ENCODE measurements at places on chromosomes 1 and 21.

- DNase-seq, result peak; percentile 15
Measured at GRCh38 chr1:198258491-198258890, 101.7 kb downstream of the NEK7 start.

- DNase-seq, result no peak
Measured at GRCh38 chr1:211349741-211350140, 23.1 kb downstream of the TRAF5 start.

GRCh38 chr1:97174039-97174704 lies 452.6 kb downstream of the PTBP2 start:
- DNase-seq, result no peak

GRCh38 chr1:233479110-233479890 lies 134.6 kb upstream of the KCNK1 start:
- DNase-seq, result no peak

GRCh38 chr1:19445417-19446342 lies 39.7 kb downstream of the CAPZB start:
- no peak for DNase-seq

GRCh38 chr1:47611992-47612391 lies 174.1 kb downstream of the FOXD2 start:
- no peak for DNase-seq

DNA sequence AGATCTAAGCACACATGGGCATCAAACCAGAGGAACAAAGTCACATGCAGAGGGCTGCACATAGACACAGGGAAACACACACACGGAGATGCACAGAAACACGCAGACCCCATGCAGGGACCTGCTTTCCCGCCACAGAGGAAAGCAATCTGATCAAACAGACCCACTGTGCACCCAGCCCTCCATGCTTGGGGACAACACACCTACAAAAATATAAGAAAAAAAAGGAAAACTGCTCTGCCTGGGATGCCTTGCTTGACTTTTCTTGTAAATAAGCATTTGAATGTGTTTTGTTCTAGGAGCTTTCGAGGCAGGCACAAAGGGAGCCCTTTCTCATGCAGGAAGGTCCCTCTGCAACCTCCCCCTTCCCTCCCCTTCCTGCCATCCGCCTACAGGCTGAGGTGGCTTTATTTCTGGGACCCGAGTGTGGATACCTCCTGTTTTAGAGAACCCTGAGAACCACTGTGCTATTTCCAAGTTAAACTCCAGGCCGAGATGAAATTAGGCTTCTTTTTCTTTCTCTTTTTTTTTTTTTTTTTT lies 3.5 kb upstream of the ICMT start:
- no peak for DNase-seq

DNA sequence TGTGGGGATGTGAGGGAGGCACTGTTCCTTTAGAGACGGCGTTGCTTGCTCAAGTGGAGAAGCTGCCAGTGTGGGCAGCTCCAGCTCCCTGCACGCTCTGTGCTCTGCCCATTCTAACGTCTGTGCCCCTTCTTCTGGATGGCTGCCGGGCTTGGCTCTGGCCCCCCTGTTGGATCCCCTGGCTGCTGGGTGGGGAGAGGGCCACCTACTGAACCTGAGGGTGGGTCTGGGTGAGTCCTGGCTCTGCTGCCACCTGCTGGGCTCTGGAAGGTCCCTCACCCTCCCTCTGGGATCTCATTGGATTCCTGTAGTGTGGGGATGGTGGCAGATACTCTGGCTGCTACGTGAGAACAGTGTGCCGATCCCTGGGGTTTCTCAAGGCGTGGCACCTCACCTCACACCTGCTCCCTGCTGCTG lies 5.0 kb downstream of the PFKL start:
- DNase-seq, result peak; percentile 38

GRCh38 chr1:156705321-156705917 lies at the start of gene CRABP2:
Gene CRABP2 (minus strand): TSS chr1:156705583. CDS start chr1:156705446, 137 bp downstream.
- DNase-seq, result no peak

DNA sequence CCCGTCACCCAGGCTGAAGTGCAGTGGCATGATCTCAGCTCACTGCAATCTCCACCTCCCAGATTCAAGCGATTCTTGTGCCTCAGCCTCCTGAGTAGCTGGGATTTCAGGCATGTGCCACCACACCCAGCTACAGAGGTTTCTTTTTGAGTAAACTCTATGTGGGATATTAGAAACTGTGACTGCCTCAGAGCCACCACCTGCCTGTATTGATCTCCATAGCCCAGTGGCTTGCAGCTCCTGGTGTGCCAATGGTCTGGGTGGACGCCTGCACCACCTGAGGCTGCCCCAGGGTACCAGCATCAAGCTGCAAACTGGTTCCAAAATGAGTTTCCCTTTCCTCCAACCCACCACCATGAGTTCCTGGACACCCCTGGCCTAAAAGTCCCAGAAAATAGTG lies 89.7 kb upstream of the SLC44A3 start:
- no peak for DNase-seq

- peak; percentile 68 for DNase-seq
Measured at GRCh38 chr1:149884433-149885338, 14.7 kb upstream of the BOLA1 start.

GRCh38 chr1:173628888-173629287 lies 6.2 kb upstream of the TEX50 start:
- DNase-seq, result no peak

- no peak for DNase-seq
Measured at GRCh38 chr1:76294482-76295194, 220.1 kb downstream of the ST6GALNAC3 start.

- DNase-seq, result no peak
Measured at GRCh38 chr1:224213438-224214119, 30.5 kb downstream of the DEGS1 start.

DNA sequence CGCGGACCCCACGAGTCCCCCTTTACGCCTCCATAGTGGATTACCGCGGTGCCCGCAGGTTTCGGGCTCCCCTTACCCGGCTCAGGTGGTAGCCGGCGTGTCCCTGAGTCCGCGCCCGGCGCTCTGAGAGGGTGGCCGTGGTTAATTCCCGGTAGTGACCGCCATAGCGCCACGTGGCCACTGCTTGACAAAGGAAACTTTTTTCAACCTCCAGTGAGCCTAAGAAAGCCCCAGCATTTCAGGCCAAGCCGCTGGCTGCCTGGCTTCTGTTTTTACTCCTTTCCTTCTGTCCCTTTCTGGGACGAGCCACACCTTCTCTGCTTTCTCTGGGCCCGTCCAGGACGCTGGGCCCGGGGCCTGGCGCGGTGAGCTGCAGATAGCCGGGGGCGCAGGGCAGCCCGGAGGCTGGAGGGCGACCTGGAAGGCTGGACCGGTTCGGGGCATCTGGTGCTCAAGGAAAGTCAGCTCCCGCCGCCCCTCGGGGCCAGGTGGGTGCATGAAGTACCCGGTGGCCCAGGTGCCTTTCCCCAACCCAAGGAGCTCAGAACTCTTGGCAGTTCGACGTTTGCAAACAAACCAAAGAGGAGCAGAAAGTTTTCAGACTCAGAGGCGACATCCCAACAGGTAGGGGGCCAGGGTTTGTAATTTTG lies 540 bp upstream of the C1orf198 start:
- peak; percentile 21 for DNase-seq

GRCh38 chr1:185566995-185567394 lies 167.2 kb upstream of the HMCN1 start:
- DNase-seq, result peak; percentile 35

DNA sequence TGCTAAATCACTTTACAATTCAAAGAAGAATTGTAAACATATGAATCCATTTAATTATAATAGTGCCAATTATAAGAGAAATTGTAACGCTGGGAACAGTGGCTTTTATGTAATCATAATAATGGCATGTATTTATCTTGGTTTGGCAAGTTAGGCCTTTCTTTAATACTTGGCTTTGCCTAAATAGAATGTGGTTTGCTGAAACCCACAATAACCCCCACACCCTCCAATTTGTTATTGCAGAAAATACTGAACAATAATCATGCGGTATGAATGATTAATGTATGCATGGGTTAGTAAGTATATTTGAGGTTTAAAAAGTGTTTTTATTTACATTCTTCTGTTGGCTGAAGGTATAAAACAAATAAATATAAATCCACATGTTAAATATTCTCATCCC lies 138.2 kb downstream of the NFIA start:
- DNase-seq, result no peak

DNA sequence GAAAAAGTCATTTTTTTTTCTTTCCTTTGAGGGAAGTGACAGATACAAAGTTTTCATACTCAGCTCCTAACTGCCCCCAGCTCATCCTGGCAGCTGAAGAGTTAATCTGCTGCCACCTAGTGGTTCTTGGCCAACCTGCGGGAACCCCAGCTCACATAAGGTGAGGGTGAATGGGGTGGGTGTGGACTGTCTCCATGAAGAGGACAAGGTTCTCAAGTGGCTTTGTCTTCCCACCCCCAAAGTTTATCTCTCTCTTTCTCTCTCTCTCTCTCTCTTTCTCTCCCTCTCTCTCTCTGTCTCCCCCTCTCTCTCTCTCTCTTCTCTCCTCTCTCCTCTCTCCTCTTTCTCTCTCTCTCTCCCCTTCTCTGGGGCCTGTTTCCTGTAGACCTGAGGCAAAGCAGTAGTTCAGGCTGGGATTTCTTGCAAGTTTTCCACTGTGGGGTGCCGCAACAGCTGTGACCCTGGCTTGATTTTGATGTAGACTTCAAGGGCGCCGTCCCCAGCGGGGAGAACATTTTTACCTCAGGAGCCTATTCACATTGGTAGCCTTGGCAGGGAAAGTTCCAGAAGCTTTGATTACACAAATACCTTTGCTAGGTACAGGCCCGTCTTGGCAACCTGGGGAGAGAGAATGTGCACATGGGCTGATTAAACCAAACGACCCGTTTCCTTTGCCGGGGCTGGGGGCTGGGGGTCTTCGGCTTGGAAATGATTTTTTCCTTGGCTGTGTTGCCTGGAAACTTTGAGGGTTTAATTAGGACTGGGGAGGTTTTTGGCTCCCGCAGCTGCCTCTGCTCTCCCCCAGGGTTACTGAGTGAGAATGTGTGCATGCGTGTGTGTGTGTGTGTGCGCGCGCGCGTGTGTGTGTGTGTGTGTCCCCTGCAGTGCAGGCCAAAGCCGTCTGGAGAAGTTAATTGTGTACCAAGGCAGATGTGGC lies 135.9 kb downstream of the TM2D1 start:
- DNase-seq, result peak; percentile 64

GRCh38 chr1:3079381-3080052 lies 10.5 kb downstream of the PRDM16 start:
- DNase-seq, result no peak

- no peak for DNase-seq
Measured at GRCh38 chr1:200473698-200474371, 64.0 kb upstream of the ZNF281 start.

DNA sequence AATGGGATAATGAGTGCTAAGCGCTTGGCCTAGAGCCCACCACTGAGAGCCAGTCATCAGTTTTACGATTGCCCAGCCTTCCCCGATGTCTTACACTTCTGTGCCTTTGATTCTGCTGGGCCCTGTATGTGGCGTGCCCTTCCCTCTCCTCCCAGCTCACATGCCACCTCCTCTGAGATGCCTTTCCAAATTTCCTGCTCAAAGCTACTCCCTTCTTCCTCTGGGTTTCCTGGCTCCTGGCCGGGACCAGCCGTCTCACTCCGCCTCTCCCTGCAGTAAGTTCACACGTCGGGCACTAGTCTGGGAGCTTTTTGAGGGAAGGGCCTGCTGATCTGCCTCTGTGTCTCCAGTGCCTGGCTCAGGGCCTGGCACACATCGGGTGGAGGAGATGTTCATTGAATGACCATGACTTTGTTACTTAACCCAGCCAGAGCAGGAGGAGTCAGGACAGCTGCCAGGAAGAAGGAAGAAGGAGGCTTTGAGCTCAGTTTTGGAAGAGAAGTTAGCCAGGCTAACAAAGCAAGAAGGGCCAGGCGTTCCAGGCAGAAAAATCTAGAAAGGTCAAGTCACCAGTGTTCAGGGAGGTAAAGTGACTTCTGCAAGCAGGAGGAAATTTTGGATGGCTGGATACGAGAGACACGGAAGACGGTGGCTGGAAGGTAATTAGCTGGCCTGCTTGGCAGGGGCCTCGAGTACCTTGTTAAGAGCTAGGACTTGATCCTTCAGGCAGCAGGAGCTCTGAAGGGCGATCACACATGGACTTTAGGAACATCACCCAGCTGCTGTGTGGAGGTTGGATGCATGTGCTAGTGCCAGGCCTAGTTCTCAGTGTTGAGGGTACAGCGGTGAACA lies 63.6 kb downstream of the EPHB2 start:
- no peak for DNase-seq

DNA sequence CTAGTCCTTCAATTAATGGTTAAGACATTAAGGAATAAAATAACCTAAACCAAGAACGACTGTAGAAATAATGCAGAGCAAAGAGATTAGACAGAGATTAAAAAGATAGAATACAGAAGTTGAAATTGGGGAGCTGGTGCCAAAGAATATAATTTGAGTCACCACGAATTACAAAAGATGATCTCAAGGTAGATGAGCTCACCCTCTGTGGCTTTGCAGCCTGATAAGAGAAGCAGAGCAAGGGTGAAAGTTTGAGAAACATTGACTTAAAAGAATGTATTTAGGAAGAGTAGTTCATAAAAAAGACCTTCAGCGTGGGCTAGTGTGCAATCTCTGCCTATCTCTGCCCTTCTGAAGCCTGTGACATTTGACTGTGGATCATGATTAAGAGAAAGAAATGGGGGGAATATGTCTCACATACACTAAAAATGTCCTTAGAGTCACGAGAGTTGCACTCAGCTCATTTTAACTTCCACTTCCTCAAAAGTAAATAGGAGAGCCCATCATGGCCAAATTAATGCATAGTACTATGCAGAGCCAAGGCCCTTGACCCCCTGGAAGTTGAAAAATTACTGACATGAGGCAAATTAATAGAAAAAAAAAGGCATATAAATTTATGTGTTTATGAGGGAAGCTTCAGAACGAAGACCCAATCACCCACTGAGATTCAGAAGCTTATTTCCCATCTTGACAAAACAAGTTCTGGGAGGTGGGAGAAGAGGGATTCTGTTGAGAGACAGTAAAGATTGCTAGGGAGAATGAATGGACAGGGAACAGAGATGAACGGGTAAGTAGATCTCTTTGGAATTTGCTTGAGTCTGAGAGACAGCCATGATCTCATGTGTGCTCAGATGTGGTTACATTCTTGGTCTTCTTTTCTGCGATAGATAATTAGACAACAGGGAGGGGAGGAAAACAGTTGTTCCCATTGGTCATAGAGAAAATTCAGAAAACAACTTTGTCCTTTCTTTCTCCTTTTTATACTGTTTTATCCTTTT lies 395.4 kb upstream of the LRRC7 start:
- DNase-seq, result no peak

DNA sequence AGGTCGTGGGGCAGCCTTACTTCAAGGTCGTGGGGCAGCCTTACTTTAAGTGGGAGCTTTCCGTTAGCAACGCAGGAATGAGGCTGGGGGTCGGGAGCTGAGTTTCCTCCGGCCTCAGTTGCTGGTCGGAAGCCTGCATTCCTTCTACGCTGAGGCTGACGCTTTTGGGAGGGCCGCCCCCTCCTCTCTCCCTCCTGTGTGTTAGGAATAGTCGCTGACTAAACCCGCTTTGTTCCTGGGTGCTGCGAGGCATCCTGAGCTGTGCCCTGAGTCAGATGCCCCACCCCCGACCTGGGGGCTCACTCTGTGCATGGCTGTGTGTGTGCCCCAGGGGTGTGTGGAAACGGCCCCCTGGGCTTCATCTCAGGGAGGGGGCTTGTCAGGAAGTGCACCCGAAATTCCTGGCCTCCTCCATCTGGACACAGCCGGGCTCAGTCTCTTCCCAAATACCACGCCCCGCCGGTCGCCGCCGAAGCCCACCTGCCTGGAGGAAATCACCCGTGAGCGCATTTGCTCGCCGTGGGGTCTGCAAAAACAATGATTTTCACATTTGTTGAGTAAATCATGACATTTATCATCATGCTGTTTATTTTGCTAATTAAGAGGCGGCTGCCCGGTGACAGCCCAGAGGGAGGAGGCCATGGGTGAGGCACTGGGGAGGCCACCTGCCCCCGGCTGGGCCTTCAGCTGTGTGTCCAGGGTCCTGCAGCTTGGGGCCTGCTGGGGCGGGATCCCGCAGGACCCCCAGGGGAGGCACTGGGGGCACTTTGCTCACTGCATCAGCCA lies 121.4 kb downstream of the PRDM16 start:
- no peak for DNase-seq

GRCh38 chr1:41239988-41240610 lies 2.0 kb downstream of the SCMH1 start:
- no peak for DNase-seq

Data from inflammatory macrophage treated with lipopolysaccharide for 1 hour (primary cell).